ENCODE measurements at places on chromosomes 11 and 22.

- no peak for DNase-seq
Observed at GRCh38 chr11:17516551-17517150, 27.6 kb downstream of the USH1C start.

GRCh38 chr22:48449466-48450187, 1378.0 kb downstream of the BRD1 start:
- DNase-seq, result no peak

- no peak for DNase-seq
Observed at GRCh38 chr11:97890466-97890865, 1130.3 kb upstream of the CNTN5 start.

- DNase-seq, result no peak
Observed at GRCh38 chr22:17878186-17878694, 104.0 kb upstream of the BID start.

GRCh38 chr11:23288003-23288783, 427.9 kb upstream of the CCDC179 start:
- DNase-seq, result no peak

GRCh38 chr11:526192-526591, 9.2 kb downstream of the HRAS start:
- DNase-seq, result no peak

- no peak for DNase-seq
Observed at GRCh38 chr11:75793966-75794365, 21.0 kb upstream of the UVRAG start.

GRCh38 chr11:8532475-8532874, 61.6 kb downstream of the STK33 start:
- no peak for DNase-seq

DNA sequence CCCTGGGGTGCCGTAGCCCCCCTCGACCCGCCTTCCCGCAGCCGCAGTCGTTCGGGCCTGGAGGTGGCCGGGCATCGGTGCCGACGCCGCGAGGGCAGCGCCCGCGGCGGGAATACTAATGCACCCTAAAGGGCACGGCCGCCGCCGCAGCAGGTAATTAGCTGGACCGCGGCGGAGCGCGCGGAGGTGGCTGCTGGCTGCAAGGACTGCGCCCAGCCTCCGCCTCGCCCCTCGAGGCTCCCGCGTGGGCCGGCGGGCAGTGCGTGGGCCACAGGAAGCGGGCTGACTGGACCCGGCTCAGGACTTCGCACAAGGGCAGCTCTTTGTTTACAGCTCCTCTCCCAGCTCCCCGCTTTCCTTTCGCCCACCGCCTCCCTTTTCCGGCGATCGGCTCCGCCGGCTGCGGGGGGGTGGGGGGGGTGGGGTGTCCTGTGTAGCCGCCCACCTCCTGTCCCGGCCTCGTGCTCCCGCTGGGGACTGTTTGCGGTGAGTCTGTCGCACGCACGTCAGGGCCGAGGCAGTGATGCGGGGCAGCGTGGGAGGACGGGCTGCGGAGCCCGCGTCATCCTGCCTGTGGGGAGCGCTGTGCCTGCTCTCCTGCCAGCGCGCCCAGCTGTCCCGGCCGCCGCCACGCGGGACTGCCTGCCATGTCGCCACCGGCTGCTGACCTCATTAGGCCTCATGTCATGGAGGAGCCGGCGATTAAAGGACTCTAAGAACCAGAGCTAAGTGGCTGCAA, 53.2 kb downstream of the GRIK4 start:
- no peak for DNase-seq

DNA sequence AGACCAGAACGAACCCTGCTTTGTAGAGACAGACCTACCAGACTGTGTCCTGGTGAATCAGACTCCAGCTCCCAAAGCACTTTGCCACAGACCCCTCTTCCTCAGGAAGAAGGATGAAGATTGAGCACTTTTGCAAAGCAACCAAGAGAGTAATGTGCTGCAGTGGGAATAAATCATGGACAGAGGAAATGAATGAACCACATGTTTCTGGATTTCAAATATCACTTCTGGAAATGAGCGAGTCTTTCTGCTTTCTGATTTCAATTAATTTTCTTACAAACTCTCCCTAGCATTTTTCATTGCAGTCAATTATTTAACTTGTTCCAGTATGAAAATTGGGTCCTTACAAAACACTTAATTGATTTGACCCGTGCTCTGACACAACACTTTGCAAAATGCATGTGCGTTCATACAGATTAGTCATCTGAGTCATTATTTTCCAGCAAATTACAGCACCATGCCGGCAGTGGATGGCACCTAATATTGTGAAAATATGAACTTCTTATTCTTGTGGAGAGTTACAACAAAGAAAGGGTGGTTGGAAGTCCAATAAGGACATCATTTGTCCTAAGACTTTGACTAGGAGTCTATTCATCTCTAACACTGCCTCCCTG, 315.9 kb upstream of the CCDC90B start:
- DNase-seq, result no peak

- DNase-seq, result peak; percentile 40
Observed at GRCh38 chr11:119416606-119417580, 6.1 kb downstream of the THY1 start.

- DNase-seq, result no peak
Observed at GRCh38 chr22:22210375-22210774, 34.2 kb upstream of the VPREB1 start.

DNA sequence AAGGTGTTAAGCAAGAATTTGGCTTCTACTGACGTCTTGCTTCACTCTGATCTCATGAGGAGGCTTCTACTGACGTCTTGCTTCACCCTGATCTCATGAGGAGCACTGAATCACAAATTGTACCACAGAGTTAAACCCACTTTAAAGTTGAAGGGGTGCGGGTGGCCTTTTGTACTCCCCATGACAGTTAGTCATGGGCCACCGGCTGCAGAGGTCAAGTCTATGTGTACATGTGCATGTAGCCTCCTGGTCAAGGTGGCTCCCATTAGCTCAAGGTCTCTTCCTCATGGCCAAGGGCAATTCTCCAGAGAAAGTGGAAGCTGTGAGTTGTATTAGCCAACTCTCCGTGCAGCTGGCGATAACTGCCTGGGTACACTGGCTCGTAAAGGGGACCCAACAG, 23.1 kb upstream of the FZD4 start:
- no peak for DNase-seq

- peak; percentile 1 for DNase-seq
Observed at GRCh38 chr11:28697920-28698827, 590.0 kb downstream of the METTL15 start.

DNA sequence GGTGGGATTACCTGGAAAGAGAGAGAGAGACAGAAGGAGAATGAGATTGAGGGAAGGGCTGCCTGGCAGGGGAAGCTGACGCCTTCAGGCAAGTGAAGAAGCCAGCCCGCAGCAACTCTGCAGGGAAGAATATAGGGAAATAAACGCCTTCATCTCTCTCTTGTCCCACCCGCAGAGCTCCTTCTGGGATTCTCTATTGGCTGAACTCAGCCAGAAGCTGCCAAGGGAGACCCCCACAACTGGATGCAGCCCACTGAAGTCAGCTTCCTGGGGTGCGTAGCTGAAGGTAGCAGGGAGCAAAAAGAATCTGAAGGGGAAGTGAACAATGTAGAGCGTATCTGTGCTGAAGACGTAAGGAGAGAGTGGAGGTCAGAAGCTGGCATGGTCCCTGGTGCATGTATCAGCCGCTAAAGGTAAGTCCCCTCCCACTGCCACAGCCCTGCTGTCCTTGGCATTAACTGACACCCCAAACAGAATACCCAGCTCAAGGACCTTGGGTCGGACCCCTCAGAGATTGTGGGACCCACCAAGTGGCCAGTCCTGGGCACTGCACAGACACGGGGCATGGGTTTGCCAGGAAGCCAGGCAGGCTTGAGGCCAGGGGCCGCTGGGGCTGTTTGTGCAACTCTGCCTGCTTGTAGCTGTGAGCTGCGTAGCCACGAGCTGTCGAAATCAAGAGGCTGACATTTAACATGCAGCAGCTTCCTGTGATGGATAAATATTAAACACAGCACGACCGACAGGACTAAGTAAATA, 469.9 kb downstream of the MN1 start:
- DNase-seq, result no peak

- no peak for DNase-seq
Observed at GRCh38 chr11:64053699-64054098, 18.0 kb downstream of the FLRT1 start.

GRCh38 chr11:931385-931784, 5.7 kb downstream of the AP2A2 start:
- DNase-seq, result no peak

GRCh38 chr11:11472106-11472505, 119.1 kb upstream of the CSNK2A3 start:
- no peak for DNase-seq

DNA sequence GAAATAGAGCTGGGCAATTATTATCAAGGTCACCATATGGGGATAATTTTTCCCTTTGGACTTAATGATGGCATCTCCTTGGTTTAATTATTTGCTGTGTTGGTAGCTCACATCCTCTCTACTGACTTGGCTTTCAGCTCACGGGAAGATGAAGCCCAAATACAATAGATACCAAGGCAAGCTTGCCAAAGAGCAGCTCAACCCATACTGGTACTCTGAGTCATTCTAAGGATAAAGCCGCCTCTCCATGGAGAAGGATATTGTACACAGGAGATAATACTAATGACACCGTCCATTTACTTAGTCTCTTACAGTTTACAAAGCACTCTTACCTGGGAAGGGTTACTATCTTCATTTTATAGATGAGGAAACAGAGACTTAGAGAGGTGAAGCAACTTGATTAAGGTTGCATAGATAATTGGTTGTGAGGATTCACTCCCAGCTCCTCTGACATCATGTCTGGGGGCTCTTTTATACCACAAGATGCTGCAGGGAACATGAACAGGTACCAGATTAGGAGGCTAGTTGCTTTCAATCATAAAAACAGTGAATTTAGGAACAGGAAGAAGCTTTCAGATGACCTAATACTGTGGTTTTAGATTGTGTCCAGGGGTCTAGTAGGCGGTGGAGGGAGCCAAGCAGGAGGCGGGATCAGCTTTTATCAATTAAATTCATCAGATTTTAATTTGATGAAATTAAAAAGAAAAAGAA, 48.3 kb upstream of the PICALM start:
- DNase-seq, result no peak

GRCh38 chr22:31739795-31740201, 10.1 kb downstream of the PRR14L start:
- no peak for DNase-seq

GRCh38 chr22:20008221-20008995, 8.2 kb downstream of the ARVCF start:
- DNase-seq, result no peak

DNA sequence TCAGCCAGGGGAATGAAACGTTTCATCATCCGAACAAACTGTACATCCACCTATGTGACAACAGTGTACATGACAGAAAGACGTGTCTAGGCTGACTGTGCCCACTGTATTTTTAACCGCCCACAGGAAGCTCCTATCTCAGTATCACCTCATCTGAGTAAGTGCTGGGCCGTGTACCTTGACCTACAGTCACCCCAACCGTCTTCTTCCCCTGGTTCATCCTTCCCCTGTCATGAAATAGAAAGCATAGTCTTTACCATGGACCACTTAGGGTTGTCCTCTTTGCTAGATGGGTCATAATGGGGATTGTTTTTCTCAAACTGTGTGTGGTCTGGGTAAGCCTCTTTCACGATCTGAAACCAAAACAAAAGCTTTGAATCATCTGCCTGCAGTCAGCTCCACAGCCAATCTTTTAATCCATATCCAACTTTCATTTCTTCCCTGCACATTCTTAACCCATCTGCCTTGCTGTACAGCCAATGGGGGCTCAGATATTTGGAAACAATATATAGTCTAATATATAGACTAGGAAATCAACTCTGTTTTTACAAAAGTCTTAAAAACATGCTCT, 4.2 kb downstream of the THYN1 start:
- DNase-seq, result no peak

GRCh38 chr11:127629200-127629599, 628.6 kb upstream of the KIRREL3 start:
- DNase-seq, result no peak

DNA sequence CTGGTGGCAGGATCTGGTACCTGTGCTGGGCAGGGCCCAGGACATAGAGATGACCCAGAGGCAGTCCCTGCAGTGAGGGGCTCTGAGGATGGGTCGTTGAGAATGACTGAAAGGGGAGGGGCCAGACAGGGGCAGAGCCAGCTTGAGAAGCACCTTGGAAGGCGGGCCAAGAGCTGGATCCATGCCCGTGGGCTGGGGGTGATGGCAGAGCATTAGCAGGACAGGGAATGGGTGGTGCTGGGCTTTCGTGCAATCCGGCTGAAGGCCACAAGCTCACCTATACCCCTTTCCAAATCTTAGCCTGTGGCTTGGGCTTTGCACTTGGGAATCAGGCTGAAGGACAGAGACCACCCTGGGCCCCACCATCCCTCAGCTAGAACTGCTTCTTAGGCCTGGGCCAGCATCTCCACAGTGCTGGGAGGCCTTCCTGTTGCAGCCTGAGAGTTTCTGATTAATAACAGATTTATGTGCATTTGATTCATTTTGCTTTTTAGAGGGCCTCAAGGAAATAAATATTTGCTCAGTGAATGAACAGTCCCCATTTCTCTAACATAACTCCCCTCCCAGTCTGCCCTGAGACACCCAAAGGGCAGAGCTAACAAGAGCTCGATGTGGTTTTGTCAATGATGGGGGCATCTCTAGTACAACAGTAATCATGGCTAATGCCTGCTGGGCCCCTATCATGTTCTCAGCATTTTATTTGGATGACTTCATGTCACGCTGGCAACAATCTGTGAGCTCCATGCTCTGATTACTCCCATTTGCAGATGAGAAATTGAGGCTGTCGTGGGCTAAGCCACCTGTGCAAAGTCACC, 39.3 kb downstream of the RIBC2 start:
- DNase-seq, result no peak

DNA sequence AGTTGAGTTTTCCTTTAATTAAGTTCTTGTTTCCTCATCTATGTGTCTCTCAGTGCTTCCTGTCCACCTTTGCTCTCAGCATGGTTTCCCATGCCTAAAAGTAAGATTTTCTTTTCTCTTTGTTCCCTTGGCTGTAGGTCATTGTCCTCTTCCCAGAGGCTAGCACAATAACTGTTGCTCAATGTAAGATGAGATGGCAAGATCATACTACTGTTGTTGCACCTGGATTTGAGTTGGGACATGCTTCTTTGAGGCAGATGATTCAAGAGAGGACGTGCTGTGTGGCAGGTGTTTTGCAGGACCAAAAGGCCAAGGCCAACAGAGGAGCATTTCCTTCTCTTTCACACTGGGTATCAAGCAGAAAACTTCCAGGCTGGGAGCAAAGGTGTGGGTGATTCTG, 11.3 kb upstream of the NELL1 start:
- no peak for DNase-seq

GRCh38 chr11:128628325-128628673, 40.9 kb upstream of the ETS1 start:
- no peak for DNase-seq

DNA sequence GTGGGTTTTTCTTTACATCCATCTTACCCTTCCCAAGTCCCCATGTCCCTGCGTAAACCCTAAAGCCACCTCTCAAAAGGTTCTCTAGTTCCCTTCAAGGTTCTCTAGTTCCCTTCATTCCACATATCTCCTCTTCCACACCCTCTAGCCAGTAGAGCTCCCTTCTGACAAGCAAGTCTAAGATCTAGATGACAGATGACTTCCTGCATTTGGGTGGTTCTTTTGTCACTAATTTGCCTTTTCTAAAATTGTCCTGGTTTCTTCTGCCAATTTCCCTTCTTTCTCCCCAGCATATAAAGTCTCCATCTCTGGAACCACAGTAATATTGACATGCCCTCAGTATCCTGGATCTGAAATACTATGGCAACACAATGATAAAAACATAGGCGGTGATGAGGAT, 7.8 kb downstream of the CD3E start:
- no peak for DNase-seq
